ENCODE measurements at places on chromosomes 16 and 17.

DNA sequence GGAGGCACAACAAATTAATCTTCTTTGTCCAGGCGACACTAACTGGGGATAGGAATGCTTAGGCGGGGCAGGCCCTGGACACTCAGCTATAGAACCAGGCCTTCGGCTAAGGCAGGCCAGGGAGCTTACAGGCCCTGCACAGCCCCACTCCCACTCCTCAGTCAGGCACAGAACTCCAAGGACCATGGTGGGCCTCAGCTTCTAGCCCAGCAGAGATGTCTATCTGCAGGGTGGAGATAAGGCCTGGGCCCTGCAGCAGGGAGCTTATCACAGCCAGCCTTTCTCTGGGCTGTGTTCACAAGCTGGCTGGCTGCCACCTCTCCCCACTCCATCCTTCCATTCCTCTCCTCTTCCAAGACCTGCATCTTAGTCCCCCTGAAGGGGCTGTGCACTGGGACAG, 68.1 kb downstream of the TMEM132E start:
- no peak for DNase-seq

- DNase-seq, result no peak
Observed at GRCh38 chr17:42821176-42821575, 2.9 kb downstream of the BECN1 start.

GRCh38 chr16:46650254-46650623, 29.1 kb upstream of the SHCBP1 start:
- DNase-seq, result no peak

- DNase-seq, result no peak
Observed at GRCh38 chr17:8073627-8074484, 13.7 kb downstream of the ALOX12B start.

DNA sequence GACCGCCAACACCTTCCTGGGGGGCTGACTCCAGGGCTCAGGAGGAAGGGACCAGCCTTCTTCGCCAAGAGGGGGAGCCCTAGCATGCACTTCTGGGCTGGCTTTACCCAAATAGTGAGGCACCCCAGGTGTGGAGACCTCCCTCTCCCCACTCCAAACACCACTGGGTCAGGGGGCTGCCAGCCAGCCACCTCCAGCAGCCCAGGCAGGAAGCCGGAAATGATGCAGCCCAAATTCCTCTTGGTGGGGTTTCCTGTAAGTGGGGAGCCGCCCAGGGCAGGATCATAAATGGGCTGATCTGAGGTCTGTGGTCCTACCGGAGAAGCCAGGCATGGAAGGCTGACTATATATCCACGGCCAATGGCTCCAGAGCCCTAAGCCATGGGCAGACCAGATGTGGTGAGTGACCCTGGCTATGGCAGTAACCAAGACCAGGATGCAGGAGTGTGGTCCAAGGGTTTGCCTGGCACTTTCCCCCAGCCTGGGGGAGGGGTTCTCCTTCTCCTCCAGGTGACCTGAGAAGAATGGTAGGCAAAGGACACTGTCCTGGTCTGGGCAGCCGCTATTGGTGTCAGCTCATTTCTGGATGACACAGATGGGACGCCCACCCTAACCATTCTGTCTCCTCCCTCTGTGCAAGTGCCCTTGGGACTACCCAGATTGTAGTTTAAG, 4.2 kb downstream of the GIT1 start:
- no peak for DNase-seq

DNA sequence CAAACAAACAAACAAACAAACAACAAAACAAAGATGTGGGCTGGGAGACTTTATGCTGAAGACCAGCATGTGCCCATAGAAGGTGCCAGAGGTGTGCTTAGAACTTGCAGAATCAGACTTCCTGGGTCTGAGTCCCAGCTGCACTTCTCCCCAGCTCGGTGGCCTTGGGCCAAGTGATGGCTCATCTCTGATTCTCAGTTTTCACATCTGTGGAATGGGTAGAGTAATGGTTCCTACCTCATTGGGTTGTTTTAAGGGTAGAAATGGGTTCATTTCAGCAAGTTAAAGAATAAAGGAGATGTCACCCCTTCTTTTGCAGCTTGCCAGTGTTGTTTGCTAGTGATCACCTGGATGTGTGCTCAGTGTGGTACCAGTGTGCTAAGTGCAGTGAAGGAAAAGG, 10.7 kb downstream of the NKD1 start:
- no peak for DNase-seq

DNA sequence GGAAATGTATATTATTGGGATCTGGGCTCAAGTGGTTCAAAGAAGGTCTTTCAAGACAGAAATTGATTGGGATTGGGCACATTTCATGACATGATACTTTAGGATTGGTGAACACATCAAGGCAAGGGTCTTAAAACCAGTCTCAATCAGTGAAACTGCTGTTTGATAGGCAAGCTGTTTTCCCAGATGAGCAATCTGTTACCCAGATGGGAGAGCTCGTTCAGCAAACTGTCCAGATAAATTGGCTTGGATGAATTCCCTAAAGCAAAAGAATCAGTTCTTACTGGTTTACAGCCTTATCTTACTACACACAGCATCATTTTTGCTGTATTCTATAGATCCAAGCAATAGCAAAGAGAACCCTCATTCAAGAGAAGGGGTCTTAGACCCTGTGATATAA, 31.0 kb upstream of the CNEP1R1 start:
- DNase-seq, result no peak

DNA sequence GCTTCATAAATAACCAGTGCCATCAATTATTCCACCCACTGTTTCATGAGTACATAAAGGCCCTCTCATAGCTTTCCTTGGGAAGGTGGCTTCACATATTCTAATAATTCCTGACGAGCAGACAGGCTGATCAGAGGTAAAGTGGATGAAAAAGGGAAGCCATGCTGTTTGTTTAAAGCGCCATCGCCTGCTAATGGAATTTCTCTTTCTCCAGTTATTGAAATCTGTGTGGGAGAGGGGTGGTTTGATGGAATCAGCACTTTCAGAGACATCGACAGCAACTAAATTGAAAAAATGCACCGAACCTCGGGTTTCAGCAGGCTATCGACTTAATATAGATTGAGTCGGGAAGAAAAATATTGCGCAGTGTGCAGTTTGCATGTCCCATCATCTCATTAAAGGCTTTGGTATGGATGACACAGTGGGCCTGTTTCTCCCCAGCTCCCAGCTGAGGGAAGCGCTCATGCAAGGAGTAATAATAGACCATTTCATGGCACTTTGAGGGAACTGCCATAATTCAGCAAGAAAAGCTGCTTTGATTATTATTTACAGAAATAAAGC, 472.1 kb downstream of the RBFOX1 start:
- DNase-seq, result no peak

DNA sequence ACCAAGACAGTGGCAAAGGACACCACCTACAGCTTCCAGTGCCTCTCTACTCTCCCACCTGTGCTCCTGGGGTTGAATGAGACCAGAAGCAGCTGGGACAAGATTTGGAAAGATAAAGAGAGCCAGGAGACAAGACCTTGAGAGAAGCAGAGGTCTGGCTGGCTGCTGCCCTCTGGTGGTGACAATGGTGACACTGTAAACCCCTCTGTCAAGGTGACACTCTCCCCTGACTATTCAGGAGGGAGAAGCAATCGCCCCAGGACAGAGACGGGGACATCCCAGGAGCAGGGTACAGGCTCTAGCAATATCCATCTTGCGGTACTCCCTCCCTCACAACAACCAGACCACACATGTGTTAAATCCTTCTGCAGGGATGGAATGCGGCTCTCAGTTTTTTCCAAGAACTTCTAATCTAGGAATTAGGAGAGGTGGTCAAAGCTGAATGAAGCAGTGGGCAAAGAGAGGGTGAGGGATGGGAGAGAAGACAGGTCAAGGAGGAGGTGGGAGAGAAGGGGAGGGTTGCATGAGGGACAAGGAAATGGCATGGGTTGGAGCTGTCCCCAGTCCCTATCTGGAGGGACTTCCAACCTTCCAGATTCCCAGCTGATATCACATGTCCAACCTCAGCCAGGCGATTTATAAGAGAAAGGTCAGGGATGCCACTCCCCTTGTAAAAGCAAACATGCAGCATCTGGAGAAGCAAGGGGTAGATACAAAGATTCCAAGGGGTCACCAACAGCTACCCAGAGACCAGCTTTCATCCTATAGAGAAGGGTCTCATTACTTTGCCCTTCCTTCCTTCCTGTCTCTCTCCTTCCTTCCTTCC, 2.9 kb downstream of the PHOSPHO1 start:
- DNase-seq, result peak; percentile 38

- no peak for DNase-seq
Observed at GRCh38 chr16:87824991-87825841, 44.1 kb downstream of the SLC7A5 start.

DNA sequence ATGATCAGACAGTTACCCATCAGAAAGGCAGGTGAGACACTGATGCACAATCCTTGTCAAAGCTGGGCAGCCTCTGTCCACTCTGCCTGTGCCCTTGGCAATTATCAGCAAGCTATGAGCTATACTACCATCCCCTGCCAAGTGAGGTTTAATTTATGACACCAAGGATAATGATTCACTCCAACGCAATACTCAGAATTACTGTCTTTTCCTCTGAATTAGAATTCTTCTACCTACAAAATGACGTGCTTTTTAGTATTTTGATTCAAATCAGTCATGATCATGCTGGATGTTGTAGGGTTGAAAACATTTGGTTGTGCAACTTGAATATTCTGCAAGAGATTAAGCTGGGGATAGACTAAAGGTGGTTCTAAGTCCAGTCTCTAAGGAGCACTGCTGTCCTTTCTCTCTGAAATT, 116.8 kb upstream of the SOX9 start:
- DNase-seq, result no peak

GRCh38 chr17:63476854-63477479, at the start of gene ACE:
Gene ACE, plus strand, starts transcription at chr17:63477061. Its CDS starts 34 bp downstream, at chr17:63477095.
- DNase-seq, result peak; percentile 22

GRCh38 chr16:66832661-66833305, 2.0 kb upstream of the NAE1 start:
- DNase-seq, result no peak

GRCh38 chr16:85838381-85838780, 38.9 kb downstream of the COX4I1 start:
- no peak for DNase-seq

GRCh38 chr17:10125531-10126275, 72.7 kb downstream of the GAS7 start:
- DNase-seq, result no peak

DNA sequence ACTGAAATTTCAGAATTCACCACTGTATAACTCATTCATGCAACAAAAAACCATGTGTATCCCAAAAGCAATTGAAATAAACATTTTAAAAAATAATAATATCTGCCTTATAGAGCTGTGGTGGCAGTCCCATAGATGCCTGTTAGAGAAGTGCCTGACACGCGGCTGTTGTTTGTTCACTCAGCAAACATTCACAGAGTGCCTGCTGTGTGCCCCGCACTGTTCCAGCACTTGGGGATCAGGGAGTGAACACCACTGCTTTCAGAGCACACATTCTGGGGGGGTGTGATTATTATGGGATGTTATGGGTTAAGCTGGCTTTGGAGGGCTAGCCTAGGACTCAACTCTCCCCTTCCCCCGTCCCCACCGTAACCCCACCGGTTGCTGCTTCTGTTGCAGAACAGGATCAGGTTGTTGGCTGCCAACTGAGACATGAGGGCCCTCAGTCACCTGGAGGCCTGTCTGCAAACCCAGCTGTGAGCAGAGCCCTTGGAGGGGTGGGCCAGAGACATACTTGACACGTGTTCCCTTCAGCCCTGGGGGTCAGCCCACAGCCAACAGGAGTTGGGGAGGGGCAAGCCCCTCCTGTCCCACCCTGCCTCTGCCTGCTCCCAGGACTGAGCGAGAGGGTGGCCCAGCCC, 103.3 kb upstream of the CIBAR2 start:
- no peak for DNase-seq

DNA sequence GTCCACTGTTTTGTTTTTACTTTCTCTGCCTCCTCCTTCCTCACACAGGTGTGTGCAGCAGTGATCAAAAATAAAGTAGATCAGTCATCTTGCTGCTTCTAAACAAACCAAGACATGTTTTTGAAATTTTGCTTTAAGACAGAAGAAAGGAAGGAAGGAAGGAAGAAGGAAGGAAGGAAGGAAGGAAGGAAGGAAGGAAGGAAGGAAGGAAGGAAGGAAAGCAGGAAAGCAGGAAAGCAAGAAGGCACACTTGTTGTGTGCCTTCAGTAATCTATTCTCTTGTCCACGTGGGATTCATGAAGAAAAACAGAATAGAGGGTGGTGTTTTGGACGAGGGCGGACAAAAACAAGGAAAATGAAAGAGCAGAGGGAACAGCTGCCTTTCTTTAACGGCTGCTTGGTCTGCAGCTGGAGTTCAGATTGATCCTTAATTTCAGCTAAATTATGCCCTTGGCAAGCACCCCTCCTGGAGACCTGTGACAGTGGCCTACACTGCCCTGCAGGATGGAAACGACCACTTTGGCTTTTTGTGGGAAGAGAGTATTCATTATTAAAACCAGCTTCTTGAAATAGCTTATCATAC, 188.5 kb upstream of the IRX3 start:
- no peak for DNase-seq

GRCh38 chr16:16127469-16128116, 95.7 kb downstream of the ABCC6 start:
- no peak for DNase-seq

- DNase-seq, result no peak
Observed at GRCh38 chr16:4019371-4019791, 96.9 kb downstream of the ADCY9 start.

DNA sequence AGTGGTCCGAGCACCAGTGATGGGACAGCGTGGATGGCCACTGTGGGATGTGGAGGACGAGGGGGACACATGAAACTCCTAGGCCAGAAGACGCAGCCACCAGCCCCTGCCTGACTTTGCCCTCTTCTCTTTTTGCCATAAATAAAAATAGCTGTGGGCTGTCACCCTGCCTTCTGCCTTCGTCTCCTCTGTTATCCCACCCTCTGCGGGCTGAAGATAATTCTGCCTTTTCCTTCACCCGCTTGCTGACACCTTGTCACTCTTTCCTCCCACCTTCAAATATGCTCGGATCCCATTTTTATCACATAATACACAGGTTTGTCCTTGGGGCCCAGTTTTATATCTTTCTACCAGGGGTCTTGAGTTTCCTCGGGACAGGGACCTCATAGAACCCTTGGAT, 87.6 kb upstream of the CIBAR2 start:
- no peak for DNase-seq

GRCh38 chr16:7268182-7268581, 64.5 kb upstream of the RBFOX1 start:
- no peak for DNase-seq

GRCh38 chr16:79644971-79645667, 44.6 kb upstream of the MAF start:
- no peak for DNase-seq

GRCh38 chr17:75468779-75469373, 12.4 kb downstream of the TMEM94 start:
- no peak for DNase-seq

- DNase-seq, result no peak
Observed at GRCh38 chr16:10897134-10897533, 20.1 kb downstream of the CIITA start.

Data from NCI-H1436 treated with DMSO at 0.1 percent for 48 hours (cell line).